ENCODE measurements at places on chromosomes 6 and 20.
A peak's percentile ranks its signal among the peaks of the same experiment; 100 is the strongest.

DNA sequence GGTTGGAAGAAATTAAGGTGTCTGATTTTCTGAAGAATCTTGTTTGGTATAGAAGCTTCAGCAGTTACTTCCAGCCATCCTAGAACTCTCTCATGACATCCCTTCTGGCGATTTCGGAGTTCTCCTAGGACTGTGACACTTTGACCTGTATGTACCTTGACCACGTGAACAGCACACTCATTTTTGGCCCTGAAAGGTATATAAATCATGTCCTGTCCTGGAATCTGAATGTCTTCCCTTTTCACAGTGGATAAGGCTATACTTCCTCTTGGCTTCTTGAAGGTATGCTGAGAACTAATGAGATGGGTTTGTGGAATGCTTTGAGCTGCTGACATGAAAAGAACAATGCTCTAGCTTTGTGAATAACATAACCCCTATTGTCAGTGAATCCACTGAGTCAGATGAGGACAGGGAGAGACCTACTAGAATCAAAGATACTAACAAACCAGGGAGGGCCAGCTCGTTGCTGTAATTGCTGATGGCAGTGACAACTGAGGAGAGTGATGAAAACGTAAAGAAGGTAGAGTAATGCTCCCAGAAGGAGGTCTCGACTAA, 6.0 kb upstream of the ZDHHC14 start:
- DNase-seq = no peak

DNA sequence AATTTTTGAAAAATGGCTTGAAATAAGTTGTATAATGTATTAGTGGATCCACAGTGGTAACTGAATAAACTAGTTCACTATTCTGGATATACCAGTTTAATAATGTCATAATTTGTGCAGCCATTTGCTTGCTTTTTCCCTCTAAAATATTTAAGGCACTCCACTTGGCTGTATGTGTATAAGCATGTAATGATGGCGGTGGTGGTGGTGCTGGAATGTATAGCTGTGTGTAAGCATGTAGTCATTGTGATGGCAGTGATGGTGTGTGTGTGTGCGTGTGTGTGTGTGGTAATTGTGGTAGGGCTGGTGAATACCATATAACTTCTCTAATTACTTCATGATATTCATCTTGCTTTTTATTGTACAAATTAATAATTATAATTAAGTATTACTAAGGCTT, 89.2 kb upstream of the HIVEP1 start:
- no peak for DNase-seq

DNA sequence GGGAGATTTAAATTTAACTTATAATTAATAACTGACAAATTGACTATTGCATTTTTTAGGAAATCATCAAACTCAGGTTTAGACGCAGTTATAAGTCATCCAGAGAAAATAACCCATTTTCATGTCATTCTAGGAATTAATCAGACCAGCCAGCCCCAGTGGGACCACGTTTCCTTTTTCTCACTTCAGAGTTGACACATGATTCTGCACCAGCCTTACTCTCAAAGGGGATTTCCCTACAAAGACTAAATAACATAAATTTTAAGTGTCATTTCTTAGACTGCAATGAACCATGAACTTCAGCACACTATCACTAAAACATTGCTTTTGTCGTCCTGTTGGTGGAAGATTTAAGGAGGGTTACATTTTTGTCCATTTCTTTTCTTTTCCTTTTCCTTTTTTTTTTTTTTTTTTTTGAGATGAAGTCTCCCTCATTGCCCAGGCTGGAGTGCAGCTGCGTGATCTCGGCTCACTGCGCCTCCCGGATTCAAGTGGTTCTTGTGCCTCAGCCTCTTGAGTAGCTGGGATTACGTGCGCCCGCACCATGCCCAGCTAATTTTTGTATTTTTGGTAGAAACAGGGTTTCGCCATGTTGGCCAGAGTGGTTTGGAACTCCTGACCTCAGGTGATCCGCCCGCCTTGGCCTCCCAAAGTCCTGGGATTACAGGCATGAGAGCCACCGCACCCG, 3.6 kb downstream of the IPCEF1 start:
- DNase-seq = no peak

GRCh38 chr20:4896119-4896702, 105.1 kb downstream of the SLC23A2 start:
- no peak for DNase-seq

DNA sequence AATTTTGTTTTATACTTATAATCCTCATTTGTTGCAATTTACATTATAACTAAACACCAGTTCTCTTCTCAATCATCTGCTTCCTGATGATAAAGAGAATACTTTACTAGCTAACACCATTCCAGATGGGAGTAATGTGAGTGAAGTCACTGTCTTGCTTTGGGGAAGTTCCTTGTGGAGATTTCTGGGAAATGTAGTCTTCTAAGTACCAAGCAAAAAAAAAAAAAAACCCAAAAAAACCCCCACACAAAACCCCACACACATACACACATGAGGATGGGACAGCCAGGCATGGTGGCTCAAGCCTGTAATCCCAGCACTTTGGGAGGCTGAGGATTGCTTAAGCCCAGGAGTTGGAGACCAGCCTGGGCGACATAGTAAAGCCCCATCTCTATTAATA, 2.2 kb upstream of the SNPH start:
- no peak for DNase-seq

- DNase-seq = no peak
Measured at GRCh38 chr6:101458826-101459225, 65.3 kb downstream of the GRIK2 start.

- DNase-seq = no peak
Measured at GRCh38 chr20:22946596-22946995, 88.5 kb upstream of the SSTR4 start.

DNA sequence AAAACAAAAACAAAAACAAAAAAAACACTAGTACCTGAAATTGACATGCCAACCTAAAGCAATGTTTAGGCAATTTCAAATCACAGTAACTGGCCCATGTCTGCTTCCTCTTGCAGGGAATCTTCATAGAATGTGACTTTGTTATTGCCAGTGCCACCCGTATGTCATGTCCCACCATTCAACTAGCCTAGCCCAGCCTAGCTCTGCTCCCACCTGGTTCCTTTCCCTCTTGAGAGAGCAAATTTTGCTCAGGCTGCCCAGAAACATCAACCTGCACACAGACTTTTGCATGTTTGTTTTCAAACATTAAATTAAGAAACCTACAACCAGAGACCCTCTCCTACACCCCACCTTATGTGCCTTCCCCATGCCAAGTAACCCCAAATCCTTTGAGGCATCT, 124.8 kb upstream of the SLC2A12 start:
- no peak for DNase-seq

GRCh38 chr6:121544691-121545090, 109.2 kb downstream of the GJA1 start:
- DNase-seq = no peak

GRCh38 chr6:23410439-23410838, 715.6 kb upstream of the NRSN1 start:
- DNase-seq = no peak

- no peak for DNase-seq
Measured at GRCh38 chr6:41135062-41135832, 18.9 kb downstream of the TREML1 start.

- DNase-seq = no peak
Measured at GRCh38 chr6:116136373-116136772, 10.4 kb upstream of the COL10A1 start.

DNA sequence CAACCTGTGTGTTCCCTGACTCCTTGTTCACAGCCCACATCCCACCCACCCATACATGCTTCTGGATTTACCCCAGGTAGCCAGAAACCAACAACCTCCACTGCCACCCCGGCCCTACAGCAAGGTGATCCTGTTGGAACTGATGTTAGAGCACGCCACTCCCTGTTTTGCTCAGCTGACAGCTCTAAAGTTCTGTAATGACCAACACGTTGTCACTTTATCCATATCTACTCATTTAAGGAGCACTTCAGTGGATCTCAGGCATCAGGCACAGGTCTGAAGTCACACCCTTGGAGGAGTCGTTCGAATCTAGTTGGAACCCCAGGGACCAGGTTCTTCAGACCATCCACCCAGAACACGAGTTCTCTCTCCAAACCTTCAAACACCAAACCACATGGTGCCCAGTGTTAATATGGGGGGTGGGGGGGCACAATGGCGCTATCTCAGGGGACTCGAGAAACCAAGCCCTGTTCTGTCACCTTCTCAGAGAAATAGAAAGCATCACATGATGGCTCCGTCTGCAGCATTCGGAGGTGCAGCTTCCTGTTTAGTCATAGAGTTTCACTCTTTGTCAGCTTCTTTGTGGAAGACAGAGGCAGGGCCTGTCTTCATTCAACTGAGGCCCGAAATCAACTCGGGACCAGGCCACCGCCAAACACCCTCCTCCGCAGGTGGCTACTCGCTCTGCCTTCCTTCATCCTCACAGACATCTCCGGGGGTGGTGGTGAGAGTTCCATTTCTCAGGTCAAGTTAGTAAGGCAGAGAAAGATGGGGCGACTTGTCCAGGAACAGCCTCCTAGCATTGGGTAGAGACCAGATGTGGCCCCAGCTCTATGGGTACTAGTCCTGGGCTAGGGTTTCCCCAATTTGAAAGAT, 142.2 kb downstream of the NFATC2 start:
- DNase-seq = no peak

GRCh38 chr20:48986899-48987298, 59.2 kb upstream of the CSE1L start:
- DNase-seq = peak; percentile 45

- DNase-seq = no peak
Measured at GRCh38 chr6:152701081-152701862, 3.6 kb downstream of the MYCT1 start.

GRCh38 chr20:50322703-50323131, 132.1 kb downstream of the CEBPB start:
- DNase-seq = no peak
